ENCODE measurements at places on chromosomes 2 and 18. TPM values are rescaled to one million over a fixed set of nuclear protein-coding genes. Genes with fewer than 3 reads are reported as not detected.

DNA sequence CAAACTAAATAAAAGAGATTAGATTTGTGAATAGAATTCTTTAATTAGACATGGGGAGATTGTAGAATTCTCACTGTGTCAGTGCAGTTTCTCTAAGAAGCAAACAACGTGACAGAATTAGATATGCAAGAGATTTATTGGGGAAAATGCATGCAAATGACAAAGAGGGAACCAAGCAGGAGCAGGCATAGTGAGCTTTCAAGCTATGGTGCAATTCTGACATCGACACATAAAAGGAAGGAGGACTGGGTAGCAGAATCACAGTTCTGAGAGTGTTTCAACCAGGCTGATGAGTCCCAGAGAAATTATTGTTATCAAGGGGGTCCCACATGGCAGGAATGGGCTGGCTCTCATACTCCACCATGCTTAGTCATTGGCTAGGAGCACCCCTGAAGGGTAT is 338.4 kb downstream of the FIGN start:
- DNase-seq: no peak
- peaks cover 16% of the 10 kb centered on the region for H3K4me1 ChIP-seq
- no peaks in the 10 kb centered on the region for H3K36me3 ChIP-seq
- no peak overlapping the region for H3K27ac ChIP-seq

- H3K27ac ChIP-seq: no peak overlapping the region
- peaks cover 29% of the 10 kb centered on the region for H3K27me3 ChIP-seq
- H3K4me1 ChIP-seq: no peaks in the 10 kb centered on the region
- no peak overlapping the region for H3K4me3 ChIP-seq
These were observed 28.9 kb downstream of the INHBB start for GRCh38 chr2:120374821-120375220.

DNA sequence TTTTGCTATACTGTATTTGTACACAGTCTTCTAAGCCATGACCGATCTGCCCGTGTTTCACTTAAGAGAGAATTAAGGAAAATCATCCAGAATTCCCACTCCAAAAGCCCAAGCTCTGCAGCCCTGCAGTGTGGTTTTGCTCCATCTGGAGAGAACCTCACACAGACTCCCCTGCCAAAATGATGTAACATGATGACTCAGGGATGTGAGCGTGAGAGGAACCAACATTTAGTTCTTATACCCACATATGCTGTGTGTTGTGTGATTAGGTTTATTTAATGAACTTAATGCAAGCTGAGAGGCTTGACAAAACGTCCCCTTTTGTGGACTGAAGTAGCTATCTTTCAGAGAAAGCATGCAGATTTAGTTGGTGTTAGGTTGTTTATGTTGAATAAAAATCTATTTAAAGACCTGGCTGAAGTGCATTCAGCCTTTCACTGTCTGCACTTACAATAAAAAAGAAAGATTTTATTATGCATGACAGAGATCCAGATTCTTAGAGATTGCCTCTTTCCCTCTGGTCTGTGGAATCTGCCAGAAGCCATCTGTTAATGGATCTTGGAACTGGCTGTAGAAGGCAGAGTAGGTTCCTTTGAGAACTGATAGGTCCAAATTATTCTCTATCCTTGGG is 6.3 kb downstream of the RAB12 start:
- H3K27me3 ChIP-seq: no peaks in the 10 kb centered on the region
- H3K27ac ChIP-seq: no peak overlapping the region
- peaks cover 11% of the 10 kb centered on the region for H3K4me1 ChIP-seq
- DNase-seq: peak; percentile 92
- no peak overlapping the region for H3K4me3 ChIP-seq
- H3K36me3 ChIP-seq: no peaks in the 10 kb centered on the region

- H3K4me3 ChIP-seq: no peak overlapping the region
- no peak overlapping the region for H3K27ac ChIP-seq
- DNase-seq: no peak
- no peaks in the 10 kb centered on the region for H3K27me3 ChIP-seq
- H3K4me1 ChIP-seq: peaks cover 12% of the 10 kb centered on the region
These were observed 161.9 kb upstream of the EPAS1 start for GRCh38 chr2:46135228-46135855.

DNA sequence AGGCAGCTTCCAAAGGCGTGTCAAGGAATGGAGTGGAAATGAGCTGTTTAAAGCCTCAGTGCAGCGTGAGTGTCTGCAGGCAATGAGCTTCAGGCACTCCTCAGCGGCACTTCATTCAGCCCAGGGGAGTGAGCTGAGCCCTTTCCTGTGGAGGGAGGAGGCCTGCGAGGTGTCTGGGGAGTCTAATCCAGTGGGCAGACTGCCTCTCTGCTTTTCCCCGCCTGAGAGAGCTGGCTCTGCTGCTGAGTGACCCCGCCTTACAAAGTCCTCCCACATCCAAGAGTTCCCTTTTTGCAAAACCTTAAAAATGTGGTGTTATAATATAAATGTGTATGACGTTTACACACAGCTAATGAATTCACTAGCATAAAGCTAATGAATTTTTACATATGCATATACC is 7.0 kb upstream of the LDLRAD4 start:
- H3K4me1 ChIP-seq: no peaks in the 10 kb centered on the region
- H3K4me3 ChIP-seq: no peak overlapping the region
- H3K27ac ChIP-seq: no peak overlapping the region
- no peak for DNase-seq

GRCh38 chr18:70331456-70332097 is 42.7 kb downstream of the SOCS6 start:
- no peaks in the 10 kb centered on the region for H3K36me3 ChIP-seq
- no peak overlapping the region for H3K4me3 ChIP-seq
- H3K27ac ChIP-seq: no peak overlapping the region
- no peak for DNase-seq
- no peaks in the 10 kb centered on the region for H3K4me1 ChIP-seq

DNA sequence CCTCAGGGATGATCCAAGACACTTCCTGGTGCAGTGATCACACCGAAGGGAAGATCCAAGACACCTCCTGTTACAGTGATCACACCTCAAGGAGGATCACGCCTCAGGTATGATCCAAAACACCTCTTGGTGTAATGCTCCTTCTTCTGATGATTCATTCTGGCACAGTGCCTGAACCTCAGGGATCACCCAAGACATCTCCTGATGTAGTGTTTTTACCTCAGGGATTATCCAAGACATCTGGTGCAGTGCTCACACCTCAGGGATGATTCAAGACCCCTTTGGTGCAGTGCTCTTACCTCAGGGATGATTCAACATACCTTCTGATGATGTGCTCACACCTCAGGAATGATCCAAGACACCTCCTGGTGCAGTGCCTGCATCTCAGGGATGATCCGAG is 124.4 kb downstream of the ASB1 start:
- H3K27ac ChIP-seq: no peak overlapping the region
- no peak for DNase-seq
- no peaks in the 10 kb centered on the region for H3K27me3 ChIP-seq
- no peaks in the 10 kb centered on the region for H3K4me1 ChIP-seq

- H3K4me1 ChIP-seq: no peaks in the 10 kb centered on the region
- no peaks in the 10 kb centered on the region for H3K36me3 ChIP-seq
- H3K4me3 ChIP-seq: no peak overlapping the region
- no peak overlapping the region for H3K27ac ChIP-seq
- no peak for DNase-seq
- H3K27me3 ChIP-seq: no peaks in the 10 kb centered on the region
These were observed 28.9 kb downstream of the NCK2 start for GRCh38 chr2:105773568-105773967.

GRCh38 chr2:86342488-86342887 is 5.1 kb upstream of the REEP1 start:
- no peak overlapping the region for H3K27ac ChIP-seq
- no peaks in the 10 kb centered on the region for H3K36me3 ChIP-seq
- no peak for DNase-seq
- peaks cover 4% of the 10 kb centered on the region for H3K4me1 ChIP-seq

- H3K36me3 ChIP-seq: no peaks in the 10 kb centered on the region
- no peak overlapping the region for H3K4me3 ChIP-seq
- H3K27ac ChIP-seq: no peak overlapping the region
- no peaks in the 10 kb centered on the region for H3K4me1 ChIP-seq
These were observed 85.5 kb downstream of the SCN1A start for GRCh38 chr2:166042356-166042755.

- no peaks in the 10 kb centered on the region for H3K4me1 ChIP-seq
- H3K27me3 ChIP-seq: no peaks in the 10 kb centered on the region
- H3K4me3 ChIP-seq: no peak overlapping the region
- no peak overlapping the region for H3K27ac ChIP-seq
These were observed 79.6 kb upstream of the REV1 start for GRCh38 chr2:99569386-99569785.

The RAPGEF4 gene
- 21.2 TPM for total RNA-seq

The ATP6V1B1 gene
- total RNA-seq: 3.0 TPM

The MALL gene
- not detected for total RNA-seq

The ERFE gene
- 1.5 TPM for total RNA-seq

The WDPCP gene
- total RNA-seq: 9.2 TPM

The CAVIN2 gene
- 0.74 TPM for total RNA-seq

All from cardiac muscle cell (in vitro differentiated cells and primary cell).